Smooth muscle cell of trachea (primary cell): ENCODE measurements at places on chromosomes 7 and 10. TPM values are rescaled to one million over a fixed set of nuclear protein-coding genes. Genes with fewer than 3 reads are reported as not detected.

The CLCN1 gene
- not detected in 2 replicates for total RNA-seq

The GIMAP1 gene
- not detected in 2 replicates for total RNA-seq

The CFTR gene
- not detected in 2 replicates for total RNA-seq

The TMEM184A gene
- total RNA-seq: not detected in 2 replicates

The IFT22 gene
- 26.2 and 26.8 TPM in 2 replicates for total RNA-seq

The GIMAP8 gene
- 0.15 TPM in 1 of 2 replicates, not detected in the other for total RNA-seq

The ABCF2 gene
- 64.7 and 65.2 TPM in 2 replicates for total RNA-seq

The TSPAN13 gene
- 3.0 and 4.4 TPM in 2 replicates for total RNA-seq

The SLC26A5 gene
- total RNA-seq: not detected in 2 replicates

The SH2B2 gene
- total RNA-seq: 1.5 and 3.3 TPM in 2 replicates

The KIF20B gene
- total RNA-seq: 3.3 and 29.2 TPM in 2 replicates

The WBP1L gene
- total RNA-seq: 54.1 and 73.6 TPM in 2 replicates

The LRRD1 gene
- 0.15 TPM in 1 of 2 replicates, not detected in the other for total RNA-seq

The SMO gene
- total RNA-seq: 3.2 and 17.4 TPM in 2 replicates

The LLCFC1 gene
- total RNA-seq: not detected in 2 replicates

The FRMD4A gene
- total RNA-seq: 14.1 and 15.9 TPM in 2 replicates

The C10orf105 gene
- under 0.01 TPM in 1 of 2 replicates, not detected in the other for total RNA-seq

The ERV3-1 gene
- total RNA-seq: 9.0 and 9.9 TPM in 2 replicates

The TUBB8 gene
- total RNA-seq: 0.15 TPM in 1 of 2 replicates, not detected in the other

The RBM33 gene
- total RNA-seq: 25.0 and 33.5 TPM in 2 replicates

The CDC14C gene
- 0.15 and 0.17 TPM in 2 replicates for total RNA-seq

The ARHGEF5 gene
- 3.3 and 4.5 TPM in 2 replicates for total RNA-seq

The LMBR1 gene
- total RNA-seq: 51.2 and 59.9 TPM in 2 replicates

The PTPRN2 gene
- 0.29 and 0.50 TPM in 2 replicates for total RNA-seq

The RADIL gene
- total RNA-seq: 1.2 and 1.3 TPM in 2 replicates

The ZNF853 gene
- 0.15 and 1.5 TPM in 2 replicates for total RNA-seq

The TMEM243 gene
- 32.1 and 41.0 TPM in 2 replicates for total RNA-seq

The GPR26 gene
- not detected in 2 replicates for total RNA-seq

The CCDC7 gene
- total RNA-seq: 9.3 and 13.1 TPM in 2 replicates

The PIK3AP1 gene
- 0.50 TPM in 1 of 2 replicates, not detected in the other for total RNA-seq

The NPFFR1 gene
- total RNA-seq: under 0.01 TPM in 1 of 2 replicates, not detected in the other

The SUN3 gene
- total RNA-seq: not detected in 2 replicates

The SAP25 gene
- total RNA-seq: not detected in 2 replicates

The DCLRE1C gene
- total RNA-seq: 8.6 and 16.9 TPM in 2 replicates

The CLDN4 gene
- total RNA-seq: 1.3 and 1.7 TPM in 2 replicates

The PLXNA4 gene
- total RNA-seq: 1.9 and 3.6 TPM in 2 replicates

The TAS2R5 gene
- 0.73 and 1.7 TPM in 2 replicates for total RNA-seq

The ETV1 gene
- total RNA-seq: 19.2 and 45.4 TPM in 2 replicates

The NEUROD6 gene
- not detected in 2 replicates for total RNA-seq

The EVX1 gene
- total RNA-seq: not detected in 2 replicates

The CHAT gene
- total RNA-seq: not detected in 2 replicates

The SSC4D gene
- 0.33 and 0.73 TPM in 2 replicates for total RNA-seq

The ZDHHC16 gene
- total RNA-seq: 42.6 and 59.0 TPM in 2 replicates

The GPAM gene
- total RNA-seq: 13.5 and 16.4 TPM in 2 replicates

The HOXA2 gene
- total RNA-seq: 1.3 and 2.6 TPM in 2 replicates

The ITIH2 gene
- total RNA-seq: not detected in 2 replicates

The GHRHR gene
- total RNA-seq: not detected in 2 replicates

The ZNF316 gene
- total RNA-seq: 14.1 and 28.6 TPM in 2 replicates

The LMTK2 gene
- 7.6 and 9.6 TPM in 2 replicates for total RNA-seq

The SEMA3D gene
- 2.6 and 2.8 TPM in 2 replicates for total RNA-seq

The ELFN1 gene
- total RNA-seq: 1.7 and 7.6 TPM in 2 replicates

The SLC16A9 gene
- total RNA-seq: 0.33 and 1.9 TPM in 2 replicates

The FXYD4 gene
- total RNA-seq: not detected in 2 replicates

The CFAP70 gene
- 0.87 and 1.7 TPM in 2 replicates for total RNA-seq

The SRRM3 gene
- total RNA-seq: 0.58 and 2.8 TPM in 2 replicates

The EPO gene
- not detected in 2 replicates for total RNA-seq
